ENCODE measurements at places on chromosomes 4 and X.

DNA sequence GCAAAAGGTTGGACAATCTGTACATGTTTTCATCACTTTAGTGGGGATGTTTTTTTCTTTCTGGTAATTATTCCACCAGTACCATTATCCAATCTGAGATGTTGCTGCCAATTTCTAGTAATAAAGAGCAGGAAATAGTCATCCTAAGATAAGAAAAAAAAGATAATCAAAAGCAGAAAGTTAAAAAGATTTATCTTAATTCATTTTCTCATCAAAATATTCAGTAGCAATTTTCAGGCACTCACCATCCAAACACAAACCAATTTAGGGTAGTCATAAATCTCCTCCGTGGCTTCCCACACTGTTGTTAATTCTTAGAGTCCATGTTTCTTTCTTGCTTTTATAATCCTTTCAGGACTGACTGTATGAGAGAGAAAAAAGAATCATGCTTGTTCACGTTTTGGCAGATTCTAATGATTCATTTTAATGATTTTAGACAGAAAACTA, 263.7 kb upstream of the UGT8 start:
- no peak for DNase-seq

DNA sequence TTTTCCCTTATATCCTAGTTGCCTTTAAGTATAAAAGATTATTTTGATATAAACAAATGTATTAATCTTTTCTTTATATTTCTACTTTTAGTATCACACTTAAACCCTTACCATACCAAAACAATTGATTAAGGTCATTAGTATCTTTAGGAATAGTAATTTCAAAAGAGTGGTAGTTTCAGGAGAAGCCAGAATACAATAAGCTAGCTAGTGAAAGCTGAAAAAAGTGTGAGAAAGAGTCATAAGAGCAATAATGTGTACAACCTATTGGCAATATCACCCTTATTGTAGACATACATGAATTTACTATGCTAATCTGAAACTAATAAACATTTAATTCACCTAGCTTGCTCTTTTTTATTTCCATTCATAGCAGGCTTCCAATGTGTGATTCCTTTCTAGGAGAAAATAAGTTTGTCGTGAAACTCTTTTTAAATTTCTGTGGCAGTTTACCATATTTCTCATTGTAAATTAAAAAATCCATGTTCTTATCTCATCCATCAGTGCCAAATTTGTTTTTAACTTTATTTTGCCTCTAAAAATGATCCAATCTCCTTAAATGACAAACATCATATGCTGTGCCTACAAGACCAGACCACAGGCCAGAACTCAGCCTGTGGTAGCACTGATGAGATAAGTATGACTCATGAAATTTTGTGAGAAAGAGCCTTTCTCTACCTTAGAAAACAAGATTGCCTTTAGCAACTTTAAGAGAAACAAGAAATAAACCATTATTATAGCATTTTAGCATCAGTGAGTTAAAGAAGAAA, 8.1 kb downstream of the NEK1 start:
- no peak for DNase-seq

- no peak for DNase-seq
These were observed 100.9 kb downstream of the BRWD3 start for GRCh38 chrX:80708781-80709180.

- DNase-seq, result no peak
These were observed 105.5 kb downstream of the PRRG1 start for GRCh38 chrX:37454537-37455285.

- DNase-seq, result no peak
These were observed 4.4 kb downstream of the GPC3 start for GRCh38 chrX:133980832-133981588.

DNA sequence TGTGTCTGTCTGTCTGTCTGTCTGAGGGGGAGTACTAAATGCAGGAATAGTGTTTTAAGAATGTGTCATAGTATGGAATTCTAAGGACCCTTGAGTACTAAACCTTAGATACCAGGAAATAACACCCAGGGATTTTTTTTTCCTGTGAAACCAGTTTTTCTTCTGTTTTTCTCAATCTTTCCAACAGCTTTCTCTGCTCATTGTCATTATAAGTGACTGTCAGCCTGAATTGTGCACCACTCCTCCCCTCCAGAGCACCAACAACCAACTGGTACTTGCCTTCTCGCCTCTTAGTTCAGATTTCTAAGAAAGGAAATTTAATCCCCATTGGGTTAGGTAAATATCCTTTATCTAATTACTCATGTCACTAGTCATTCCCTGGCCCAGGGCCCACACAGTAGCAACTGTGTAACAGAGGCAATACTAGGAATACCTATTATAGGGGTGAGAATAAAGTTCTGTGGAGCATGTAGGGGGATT, 320.6 kb downstream of the ADGRL3 start:
- DNase-seq, result no peak

GRCh38 chr4:31651541-31651940, 931.4 kb downstream of the PCDH7 start:
- no peak for DNase-seq

- no peak for DNase-seq
These were observed 21.0 kb downstream of the S100G start for GRCh38 chrX:16671005-16671404.

GRCh38 chr4:162510115-162510514, 346.3 kb upstream of the FSTL5 start:
- DNase-seq, result no peak

Measured in effector CD8-positive, alpha-beta T cell (primary cell).